ENCODE measurements at places on chromosomes 1 and 21.
A peak's percentile ranks its signal among the peaks of the same experiment; 100 is the strongest.

DNA sequence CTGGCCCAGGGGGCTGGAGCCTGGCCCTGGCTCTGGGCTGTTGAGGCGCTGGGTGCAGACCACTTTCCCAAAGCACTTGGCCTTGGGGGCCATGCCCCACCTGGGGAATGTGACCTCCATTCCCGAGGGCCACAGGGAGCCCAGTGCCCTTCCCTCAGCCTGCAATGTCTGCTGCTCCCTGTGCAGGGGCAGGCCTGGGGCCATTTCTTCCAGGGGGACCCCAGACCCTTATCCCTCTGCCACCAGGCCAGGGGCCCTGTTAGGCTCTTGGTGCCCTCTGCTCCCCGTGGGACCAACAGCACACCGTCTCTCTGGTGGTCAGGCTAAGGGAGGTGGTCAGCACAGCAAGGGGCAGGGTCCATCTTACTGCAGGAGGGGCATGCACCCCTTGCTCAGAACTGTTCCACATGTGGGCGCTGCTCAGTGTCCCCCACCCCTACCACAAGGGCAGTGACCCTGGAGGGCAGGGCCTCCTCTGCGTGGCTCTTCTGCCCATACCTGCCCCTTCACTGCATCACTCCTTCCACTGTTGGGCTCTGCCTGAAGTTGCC, 1.1 kb upstream of the TMEM52 start:
- DNase-seq = no peak

DNA sequence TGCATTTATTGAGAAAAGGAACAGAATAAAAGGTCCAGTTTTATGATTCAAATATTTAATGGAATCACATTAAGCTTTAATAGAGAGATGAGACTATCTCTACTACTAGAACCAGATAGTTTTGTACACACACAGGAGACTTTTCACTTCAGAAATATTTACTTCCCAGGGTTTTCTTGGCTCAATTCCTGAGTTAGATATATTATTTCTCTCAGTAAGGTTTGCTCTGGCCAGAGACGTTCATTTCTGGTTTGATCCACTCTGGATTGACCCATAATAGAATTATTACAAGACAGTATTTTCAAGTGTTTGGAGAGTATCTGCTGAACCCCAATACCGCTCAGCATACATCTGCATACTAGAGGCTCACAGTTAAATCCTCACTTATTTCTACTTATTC, 1.3 kb upstream of the RCOR3 start:
- no peak for DNase-seq

GRCh38 chr1:30335997-30336390, 387.4 kb downstream of the MATN1 start:
- DNase-seq = no peak

DNA sequence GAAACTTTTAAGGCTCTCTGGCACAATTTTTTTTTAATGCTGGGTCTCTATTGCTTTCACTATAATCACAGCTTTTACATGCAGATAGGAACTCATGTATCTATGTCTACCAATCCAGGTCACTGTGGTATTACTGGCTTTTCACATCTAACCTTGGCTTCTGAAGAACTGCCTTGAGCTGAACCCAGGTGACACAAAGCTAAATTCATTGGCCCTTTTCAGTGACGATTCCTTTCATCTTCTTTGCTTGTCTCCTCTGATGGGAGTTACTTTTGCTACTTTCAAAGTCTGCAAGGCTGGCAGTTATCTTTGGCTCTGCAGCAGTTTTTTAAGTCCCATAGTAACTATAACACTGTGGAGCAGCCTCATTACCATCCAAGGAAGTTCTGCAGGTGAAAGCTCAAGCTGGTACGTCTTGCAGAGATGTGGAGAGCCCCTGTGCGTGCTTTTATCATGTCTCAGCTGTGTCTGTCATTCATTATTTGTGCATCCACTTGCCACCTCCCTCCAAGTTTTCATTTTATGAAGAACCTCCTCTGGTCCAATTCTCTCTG, 364.3 kb downstream of the VAV3 start:
- no peak for DNase-seq

GRCh38 chr1:205925736-205926135, 17.5 kb downstream of the SLC26A9 start:
- DNase-seq = peak; percentile 57

DNA sequence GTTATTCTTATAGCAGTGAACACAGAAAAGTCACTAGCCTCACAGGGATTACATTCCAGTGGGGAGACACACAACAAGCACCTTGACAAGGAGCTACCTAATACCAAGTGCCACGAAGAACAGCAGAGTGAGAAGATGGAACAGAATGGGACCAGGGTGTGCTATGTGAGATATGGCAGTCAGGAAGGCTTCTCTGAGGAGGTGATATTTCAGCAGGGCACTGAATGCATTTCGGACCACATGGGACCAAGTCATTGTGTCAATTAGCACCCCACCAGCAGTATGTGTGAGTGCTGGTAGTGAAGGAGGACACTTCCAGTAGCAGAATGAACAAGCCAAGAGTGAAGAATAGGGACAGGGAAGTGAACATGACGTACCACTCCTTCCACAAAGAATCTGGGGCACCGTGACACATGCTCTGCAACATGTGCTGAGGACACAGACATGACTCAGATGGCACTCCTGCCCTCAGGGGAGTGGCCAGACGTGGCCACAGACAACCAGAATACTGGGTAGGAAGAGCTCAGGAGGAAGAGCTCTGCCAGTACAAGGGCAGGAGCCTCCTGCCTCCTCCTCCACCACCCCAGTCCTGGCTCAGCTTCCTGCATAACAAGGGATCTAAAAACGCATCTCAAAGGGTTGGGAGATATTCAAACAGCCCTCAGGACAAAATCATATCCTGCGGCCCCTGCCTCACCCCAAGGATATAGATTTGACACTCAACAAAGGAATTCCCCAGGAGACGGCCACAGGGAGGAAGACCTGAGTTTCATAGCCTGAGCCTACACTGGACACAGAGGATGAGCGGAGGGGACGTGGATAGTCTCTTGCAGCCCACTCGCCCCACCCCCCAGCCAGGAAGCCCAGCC, 102.5 kb downstream of the TRABD2B start:
- DNase-seq = peak; percentile 83

- no peak for DNase-seq
Measured at GRCh38 chr1:150720703-150721102, at the start of gene HORMAD1. Gene HORMAD1 (minus strand): TSS chr1:150720895. CDS start chr1:150719505, 1,390 bp downstream.

DNA sequence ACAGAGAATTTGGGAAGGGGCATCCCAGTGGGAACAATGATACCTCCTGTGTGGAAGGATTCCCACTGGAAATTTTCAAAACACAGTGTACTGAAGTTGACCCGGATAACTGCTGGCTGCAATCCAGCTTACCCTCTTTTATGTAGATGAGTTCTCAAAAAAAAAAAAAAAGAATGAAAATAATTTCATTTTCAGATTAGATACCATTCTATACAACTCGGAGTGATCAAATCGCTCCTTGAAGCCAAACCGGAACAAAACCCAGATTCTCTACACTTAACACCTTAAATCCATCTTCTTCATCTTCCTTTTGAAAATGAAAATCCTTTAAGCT, 69.1 kb downstream of the KAZN start:
- DNase-seq = no peak

GRCh38 chr1:48332115-48332514, 109.6 kb downstream of the SLC5A9 start:
- no peak for DNase-seq

- DNase-seq = peak; percentile 54
Measured at GRCh38 chr1:181101581-181102226, 13.2 kb downstream of the IER5 start.

GRCh38 chr1:33368431-33368830, 47.5 kb upstream of the A3GALT2 start:
- no peak for DNase-seq

GRCh38 chr1:216616425-216616824, 106.8 kb downstream of the ESRRG start:
- no peak for DNase-seq
